ENCODE measurements at places on chromosomes 7 and 10.

DNA sequence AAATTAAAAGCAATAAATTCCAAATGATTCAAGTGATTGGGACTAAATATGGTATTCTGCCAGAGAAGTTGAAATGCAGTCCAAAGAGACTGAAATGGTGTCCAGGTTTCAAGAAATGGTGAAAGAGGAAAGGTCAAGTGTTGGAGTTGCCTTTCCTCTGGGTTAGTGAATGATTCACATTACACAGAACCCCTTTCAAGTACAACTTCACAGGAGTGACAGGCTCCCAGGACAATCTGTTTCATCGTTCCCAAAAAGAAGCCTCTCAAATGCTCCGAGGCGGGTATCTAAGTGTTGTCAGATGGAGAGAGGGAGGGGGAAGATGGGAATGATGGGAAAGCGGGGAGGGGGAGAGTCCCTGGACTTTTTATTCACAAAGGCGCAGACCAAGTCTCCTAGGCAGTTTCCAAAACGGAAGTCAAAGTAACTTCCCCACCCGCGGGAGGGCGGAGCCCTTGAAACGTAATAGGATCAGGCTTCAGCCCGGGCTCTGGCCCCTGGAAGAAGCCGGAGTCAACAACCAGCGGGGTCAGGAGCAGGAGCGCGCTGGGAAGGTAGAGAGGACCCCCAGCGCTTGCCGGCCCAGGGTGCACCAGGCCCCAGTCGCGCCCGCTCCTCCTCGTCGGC, 754 bp downstream of the SLC25A13 start:
- DNase-seq: no peak

- no peak for DNase-seq
These were observed 405.5 kb upstream of the C7orf33 start for GRCh38 chr7:148185041-148185440.

- DNase-seq: no peak
These were observed 37.8 kb upstream of the IMMP2L start for GRCh38 chr7:111600091-111600490.

DNA sequence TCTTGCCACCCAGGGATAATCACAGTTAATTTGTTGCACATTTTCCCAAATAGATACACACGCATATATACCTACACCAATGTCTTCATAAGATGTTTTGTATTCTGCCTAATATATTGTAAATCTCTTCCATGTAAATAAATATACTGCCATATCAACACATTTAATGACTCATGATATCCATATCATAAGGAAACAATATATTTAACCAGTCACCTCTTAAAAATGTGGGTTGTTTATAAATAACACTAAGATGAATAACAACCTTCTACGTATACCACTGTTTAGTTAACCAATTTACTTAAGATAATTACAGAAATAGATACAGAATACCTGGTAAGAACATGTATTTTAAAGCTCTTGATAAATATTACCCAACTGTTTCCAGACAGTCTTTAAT, 38.2 kb downstream of the ELAPOR2 start:
- no peak for DNase-seq

- no peak for DNase-seq
These were observed 19.6 kb upstream of the INPP5A start for GRCh38 chr10:132517951-132518521.

GRCh38 chr10:74255888-74256357, 104.9 kb downstream of the ADK start:
- no peak for DNase-seq

GRCh38 chr10:80160361-80161320, 28.1 kb downstream of the PLAC9 start:
- DNase-seq: no peak

GRCh38 chr7:89780291-89780690, 374.0 kb upstream of the STEAP1 start:
- DNase-seq: no peak
